CD4-positive, alpha-beta T cell treated with Interleukin-1 beta for 1 hour (primary cell): ENCODE measurements at places on chromosomes 3 and 15.

DNA sequence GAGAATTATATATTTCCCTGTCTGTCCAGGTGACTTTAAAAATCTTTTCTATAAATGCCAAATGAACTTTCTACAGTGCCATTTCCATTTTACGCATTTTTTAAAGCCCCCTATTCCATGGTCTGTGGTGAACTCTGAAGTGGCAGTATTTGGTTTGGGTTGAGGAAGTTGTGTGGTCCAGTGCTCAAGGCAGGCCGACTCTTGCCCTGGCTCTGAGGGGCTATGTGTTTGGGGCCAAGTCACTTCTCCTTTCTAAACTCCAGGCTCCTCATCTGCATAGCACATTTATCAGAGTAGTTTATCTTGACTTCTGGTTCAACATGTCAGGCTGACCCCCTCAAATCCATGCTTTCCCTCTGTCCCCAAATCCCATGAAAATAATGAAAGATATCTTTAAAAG lies 14.1 kb downstream of the TTC21A start:
- no peak for DNase-seq

DNA sequence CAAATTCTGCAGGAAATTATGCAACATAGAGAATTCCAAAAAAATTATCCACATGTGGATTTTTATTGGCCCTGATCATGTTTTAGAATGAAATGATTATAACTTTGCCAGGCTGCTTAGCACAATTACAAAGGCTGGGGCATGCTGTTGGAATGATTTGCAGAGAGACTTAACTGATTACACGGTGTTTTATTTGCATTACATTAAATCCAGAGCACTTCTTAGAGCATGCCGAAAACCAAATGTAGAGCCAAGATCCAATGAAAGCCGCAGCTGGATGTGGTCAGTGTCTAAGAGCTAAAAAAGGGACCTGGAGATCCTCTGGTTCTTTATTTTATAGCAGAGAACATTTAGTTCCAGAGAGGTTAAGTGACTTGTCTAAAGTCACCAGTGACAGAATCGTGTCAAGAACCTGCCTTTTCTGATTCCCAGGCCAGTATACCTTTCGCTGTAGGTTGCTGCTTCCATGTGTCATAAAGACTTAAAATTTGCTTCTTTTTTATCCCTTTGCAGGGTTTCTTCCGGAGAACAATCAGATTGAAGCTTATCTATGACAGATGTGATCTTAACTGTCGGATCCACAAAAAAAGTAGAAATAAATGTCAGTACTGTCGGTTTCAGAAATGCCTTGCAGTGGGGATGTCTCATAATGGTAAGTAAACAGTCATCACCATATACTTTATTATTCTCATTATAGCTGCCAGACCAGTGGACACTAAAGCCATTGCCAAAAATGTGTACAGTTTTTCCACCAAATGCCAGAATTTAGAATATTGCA lies 92.0 kb upstream of the TSEN2 start:
- DNase-seq, result no peak

DNA sequence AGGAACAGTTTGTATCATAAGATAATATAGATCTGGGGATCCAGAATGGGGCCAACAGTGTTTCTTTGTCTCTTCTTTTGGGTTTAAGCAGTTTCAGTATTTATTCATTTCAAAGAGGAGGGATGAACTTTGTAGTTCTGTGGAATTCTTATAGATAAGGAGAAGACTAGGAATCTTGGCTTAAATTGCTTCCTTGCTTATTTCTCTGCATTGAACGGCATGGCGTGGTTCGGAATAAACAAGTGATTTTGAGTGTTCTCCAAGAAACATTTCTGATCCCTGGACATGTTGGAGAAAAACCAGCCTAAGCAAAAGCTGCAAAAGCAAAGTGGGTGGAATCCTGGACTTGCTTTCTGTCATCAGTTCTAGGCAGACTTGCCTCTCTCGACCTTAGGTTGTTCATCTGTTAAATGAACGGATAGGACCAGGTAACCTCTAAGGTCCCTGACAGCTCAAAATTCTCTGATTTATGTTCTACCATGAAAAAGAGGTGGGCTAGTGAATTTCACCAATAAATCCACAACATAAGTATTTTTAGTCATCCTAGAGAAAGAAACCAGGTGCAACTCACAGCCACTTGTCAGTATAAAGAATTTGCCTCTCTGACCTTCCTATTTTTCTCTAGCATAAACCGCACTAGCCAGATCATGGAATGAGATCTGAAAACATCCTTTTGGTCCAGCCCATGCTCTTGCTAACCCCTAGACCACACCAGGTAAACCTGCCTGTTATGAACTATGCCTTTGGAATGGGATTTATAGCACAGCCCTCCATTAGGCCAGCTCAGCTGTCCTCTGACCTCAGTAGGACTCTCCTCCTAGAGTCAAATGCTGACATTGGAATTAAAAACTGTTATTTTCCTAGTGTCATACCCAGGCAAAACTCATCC lies 78.8 kb downstream of the CLDN11 start:
- DNase-seq, result no peak

- DNase-seq, result no peak
Measured at GRCh38 chr3:145716519-145716918, 444.5 kb downstream of the PLOD2 start.

DNA sequence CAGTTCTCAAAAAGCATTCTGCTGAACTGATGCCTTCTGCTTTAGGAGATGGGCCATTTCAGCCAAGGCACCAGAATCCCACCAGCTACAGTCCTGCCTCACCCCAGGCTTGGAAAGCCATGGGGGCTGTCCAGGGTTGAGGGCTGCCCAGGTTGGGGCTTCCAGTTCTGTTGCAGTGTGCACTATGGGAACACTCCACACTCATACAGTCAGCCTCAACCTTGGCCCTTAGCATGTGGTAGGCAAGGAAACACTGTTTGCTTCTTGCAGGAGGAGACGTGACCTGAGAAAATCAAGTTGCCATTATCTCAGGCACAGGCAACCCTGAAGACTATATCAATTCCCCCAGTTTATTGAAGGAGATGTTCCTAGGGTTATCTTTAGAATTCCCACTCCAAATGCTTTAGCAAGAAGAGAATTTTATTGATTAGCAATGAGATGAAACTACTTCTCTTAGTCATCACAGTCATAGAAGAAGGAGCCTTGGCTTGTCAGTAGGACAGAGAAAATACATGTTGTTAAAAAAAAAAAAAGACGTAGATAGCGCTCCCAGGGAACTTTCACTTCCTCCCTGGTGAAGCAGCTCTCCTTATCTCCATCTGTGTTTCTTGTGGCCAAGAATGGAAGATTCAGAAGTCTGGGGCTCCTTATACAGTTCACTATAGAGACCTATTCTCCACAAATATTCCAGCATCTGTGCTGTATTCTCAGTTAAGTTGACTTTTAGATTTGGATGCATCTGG lies 38.3 kb upstream of the IL12A start:
- no peak for DNase-seq

- DNase-seq, result peak; percentile 29
Measured at GRCh38 chr3:136694321-136694720, 57.9 kb downstream of the STAG1 start.

DNA sequence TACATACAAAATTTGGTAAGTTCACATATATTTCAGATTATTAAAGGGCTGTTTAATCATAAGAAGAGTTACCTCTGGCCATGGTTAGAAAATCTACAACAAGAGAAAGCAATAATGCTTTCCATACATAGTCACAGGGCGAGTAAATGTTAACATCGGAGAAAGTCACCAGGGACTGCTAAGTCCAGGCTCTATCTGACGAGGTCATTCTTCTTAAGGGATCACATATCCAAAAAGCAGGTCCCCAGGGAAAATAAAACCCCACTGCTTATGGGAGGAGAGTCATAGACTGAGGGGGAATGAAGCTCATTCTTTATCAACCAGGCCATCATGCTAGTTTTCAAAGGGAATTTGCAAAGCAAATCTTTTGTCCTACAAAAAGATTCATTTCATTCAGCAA lies 3.1 kb downstream of the PCYT1A start:
- no peak for DNase-seq

GRCh38 chr15:63044077-63044644 lies 1.6 kb downstream of the TPM1 start:
- no peak for DNase-seq
